Nephron progenitor cell (in vitro differentiated cells): ENCODE measurements at places on chromosomes 3 and 15.
A peak's percentile ranks its signal among the peaks of the same experiment; 100 is the strongest.

DNA sequence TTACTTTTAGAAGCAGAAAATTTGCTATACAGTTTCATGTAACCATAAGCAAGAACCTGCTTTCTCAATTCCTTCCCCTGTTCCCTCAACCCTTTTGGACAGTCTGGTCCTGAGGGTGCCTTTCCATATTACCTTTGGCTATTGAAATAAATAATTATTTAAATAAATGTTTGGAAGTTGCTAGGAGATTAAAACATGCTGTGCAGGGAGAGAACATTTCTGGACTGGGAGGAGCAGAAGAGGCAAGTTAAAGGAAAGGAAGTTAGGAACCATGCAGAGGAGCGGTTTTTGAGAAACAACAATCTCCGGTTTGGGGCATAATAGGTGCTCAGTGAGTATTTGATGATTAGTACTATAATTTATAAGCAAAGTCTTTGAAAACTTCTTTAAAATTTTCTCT, 41.8 kb downstream of the ZNF609 start:
- H3K27ac ChIP-seq, result peak overlapping the region; percentile 93
- H3K27me3 ChIP-seq, result peaks cover 3% of the 10 kb centered on the region
- peaks cover 49% of the 10 kb centered on the region for H3K36me3 ChIP-seq

DNA sequence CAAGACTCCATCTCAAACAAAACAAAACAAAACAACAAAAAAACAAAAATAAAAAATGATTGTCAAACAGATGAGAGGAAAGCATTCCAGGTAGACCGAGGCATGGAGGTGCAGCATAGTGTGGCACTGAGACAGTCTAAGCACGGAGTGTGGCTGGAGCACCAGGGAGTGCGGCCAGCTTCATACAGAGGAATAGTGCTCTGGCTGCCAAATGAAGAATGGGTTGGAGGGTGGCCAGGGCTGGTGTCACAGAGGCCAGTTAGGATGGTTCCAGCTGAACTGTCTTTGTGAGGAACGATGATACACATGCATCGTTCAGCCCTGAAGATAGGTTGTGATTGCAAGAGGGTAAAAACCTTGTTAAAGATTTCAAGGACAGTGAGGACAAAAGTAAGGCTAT, 28.3 kb downstream of the MITF start:
- peaks cover 35% of the 10 kb centered on the region for H3K4me1 ChIP-seq
- H3K27me3 ChIP-seq, result peaks cover 3% of the 10 kb centered on the region
- no peak overlapping the region for H3K27ac ChIP-seq
- no peak for DNase-seq
- no peaks in the 10 kb centered on the region for H3K36me3 ChIP-seq
- H3K4me3 ChIP-seq, result no peak overlapping the region

DNA sequence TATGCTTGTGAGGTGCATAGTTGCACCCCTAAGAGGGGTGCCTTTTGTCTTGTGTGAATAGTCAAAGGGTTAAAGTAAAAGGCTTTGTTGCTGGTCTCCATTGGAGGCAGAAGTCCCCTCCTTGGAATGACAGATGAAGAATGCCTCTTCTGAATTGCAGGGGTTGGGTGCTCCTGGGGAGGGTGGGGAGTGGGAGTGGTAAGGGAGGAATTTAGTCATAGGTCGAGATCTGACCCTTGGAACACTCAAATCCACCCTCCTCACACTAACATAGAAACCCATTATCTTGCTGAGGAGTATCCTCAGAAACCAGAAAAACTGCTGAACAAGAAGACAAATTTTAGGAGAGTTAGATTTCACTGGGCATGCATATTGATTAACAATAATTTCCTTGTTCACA, 4.7 kb downstream of the CTXND1 start:
- H3K4me3 ChIP-seq, result no peak overlapping the region
- peaks cover 9% of the 10 kb centered on the region for H3K4me1 ChIP-seq
- H3K27me3 ChIP-seq, result peaks cover 73% of the 10 kb centered on the region
- no peak for DNase-seq
- no peaks in the 10 kb centered on the region for H3K36me3 ChIP-seq
- no peak overlapping the region for H3K27ac ChIP-seq

DNA sequence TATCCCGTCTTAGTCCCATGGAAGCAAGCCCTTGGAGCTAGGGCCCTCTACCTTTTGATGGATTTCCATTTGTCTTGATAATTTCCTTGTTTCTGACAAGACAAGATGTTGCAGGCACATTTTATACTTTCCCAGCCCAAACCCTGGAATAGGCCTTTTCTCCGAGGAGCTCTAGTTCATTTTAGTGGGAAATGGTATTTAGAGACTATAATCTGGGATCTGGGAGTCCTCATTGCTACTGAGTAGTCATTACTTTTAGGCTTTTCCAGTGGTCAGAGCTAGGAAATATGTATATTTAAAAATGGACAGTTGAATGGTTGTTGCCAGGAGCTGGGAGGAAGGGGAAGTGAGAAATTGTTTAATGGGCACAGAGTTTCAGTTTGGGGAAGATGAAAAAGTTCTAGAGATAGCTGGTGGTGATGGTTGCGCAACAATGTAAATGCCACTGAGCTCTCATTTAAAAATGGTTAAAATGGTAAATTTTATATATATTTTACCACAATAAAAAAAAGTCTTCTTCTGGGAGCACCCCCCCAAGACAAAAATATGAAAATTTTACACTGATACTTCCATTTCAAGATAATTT, 31.6 kb downstream of the MLH1 start:
- H3K27me3 ChIP-seq, result no peaks in the 10 kb centered on the region
- H3K4me3 ChIP-seq, result no peak overlapping the region
- no peak for DNase-seq
- H3K4me1 ChIP-seq, result peaks cover 8% of the 10 kb centered on the region
- peaks cover 93% of the 10 kb centered on the region for H3K36me3 ChIP-seq

DNA sequence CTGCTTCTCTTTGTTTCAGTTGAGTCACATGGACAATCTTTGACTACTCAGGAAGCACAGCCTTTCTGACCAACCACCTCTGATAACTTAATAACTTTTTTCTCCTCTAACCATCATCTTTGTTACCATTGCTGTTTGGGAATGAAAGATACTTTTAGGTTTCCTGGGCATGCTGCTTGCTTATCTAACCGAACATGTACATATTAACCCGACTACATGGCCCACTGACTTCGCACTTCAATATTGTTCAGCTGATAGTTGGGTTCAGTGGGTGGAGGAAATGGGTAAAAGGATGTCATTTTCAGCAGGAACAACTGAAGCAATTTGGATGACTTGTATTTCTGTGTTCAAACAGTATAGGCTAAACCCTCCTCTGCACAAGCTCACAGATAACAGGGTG, 214.3 kb downstream of the SQOR start:
- H3K36me3 ChIP-seq, result peaks cover 14% of the 10 kb centered on the region
- no peak for DNase-seq
- no peaks in the 10 kb centered on the region for H3K27me3 ChIP-seq
- no peaks in the 10 kb centered on the region for H3K4me1 ChIP-seq
- no peak overlapping the region for H3K27ac ChIP-seq
- no peak overlapping the region for H3K4me3 ChIP-seq

DNA sequence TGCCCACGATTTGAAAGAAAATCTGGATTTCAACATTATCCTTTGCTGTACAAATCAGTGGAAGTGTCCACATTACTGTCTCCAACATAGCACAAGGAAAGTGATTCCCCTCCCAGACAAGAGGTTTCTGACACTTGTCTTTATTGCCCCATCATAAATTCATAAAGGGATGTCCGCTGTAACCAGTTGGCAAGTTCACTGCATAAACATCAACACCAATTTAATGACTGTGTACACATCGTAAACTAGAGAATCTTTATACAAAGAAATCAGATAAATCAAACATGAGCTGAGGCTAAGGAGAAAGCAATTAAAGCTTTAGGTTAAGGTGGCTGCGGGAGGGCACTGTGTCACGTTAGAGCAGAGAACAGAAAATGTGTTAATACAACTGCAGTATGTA, 129.8 kb downstream of the MEIS2 start:
- no peak for DNase-seq
- H3K27ac ChIP-seq, result no peak overlapping the region
- peaks cover 42% of the 10 kb centered on the region for H3K36me3 ChIP-seq
- no peaks in the 10 kb centered on the region for H3K27me3 ChIP-seq

DNA sequence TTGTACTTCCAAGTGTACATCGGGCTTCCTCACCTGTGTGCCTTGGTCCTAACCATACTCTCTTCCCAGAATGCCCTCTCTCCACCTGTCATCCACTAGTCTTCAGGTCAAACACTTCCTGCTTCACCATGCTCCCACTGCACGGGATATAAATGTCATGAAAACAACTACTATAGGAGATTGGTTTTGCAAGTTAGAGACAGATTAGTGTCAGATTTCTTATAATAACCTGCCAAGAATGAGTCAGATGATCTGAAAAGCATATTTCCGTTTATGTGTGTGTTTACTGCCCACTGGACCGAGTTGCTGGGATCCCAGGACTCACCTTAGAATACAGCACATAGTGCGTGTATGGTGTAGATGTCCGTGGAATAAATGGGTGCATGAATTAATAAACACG, 21.4 kb downstream of the PLA1A start:
- H3K27ac ChIP-seq, result no peak overlapping the region
- no peaks in the 10 kb centered on the region for H3K36me3 ChIP-seq
- no peaks in the 10 kb centered on the region for H3K4me1 ChIP-seq
- DNase-seq, result no peak
- peaks cover 11% of the 10 kb centered on the region for H3K27me3 ChIP-seq

DNA sequence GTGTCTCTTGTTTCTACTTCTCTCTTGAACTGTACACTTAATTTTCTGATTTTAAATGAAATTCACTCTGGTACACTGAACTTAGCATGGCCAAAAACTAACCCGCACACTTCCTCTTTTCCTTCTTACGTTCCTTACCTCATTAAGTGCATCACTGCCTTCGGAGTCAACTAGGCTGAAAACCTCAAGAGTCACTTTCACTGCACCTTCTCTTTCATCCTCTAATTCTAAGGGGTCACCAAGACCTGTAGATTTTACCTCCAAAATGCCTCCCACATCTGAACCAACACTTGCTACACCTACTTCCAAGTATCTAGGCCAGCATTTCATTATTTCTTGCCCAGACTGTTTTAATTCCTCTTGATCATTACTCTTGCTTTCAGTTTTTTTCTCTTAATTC, 6.6 kb downstream of the CBLB start:
- DNase-seq, result no peak
- H3K36me3 ChIP-seq, result peaks cover 40% of the 10 kb centered on the region
- no peak overlapping the region for H3K27ac ChIP-seq
- no peaks in the 10 kb centered on the region for H3K27me3 ChIP-seq
- no peak overlapping the region for H3K4me3 ChIP-seq
